ENCODE measurements at places on chromosomes 4 and X.

GRCh38 chr4:85600501-85600900 is 125.6 kb downstream of the ARHGAP24 start:
- DNase-seq = no peak

- no peak for DNase-seq
Measured at GRCh38 chr4:141133999-141134995, 1.0 kb upstream of the RNF150 start.

GRCh38 chr4:89303814-89304388 is 3.7 kb downstream of the GPRIN3 start:
- DNase-seq = no peak

- DNase-seq = no peak
Measured at GRCh38 chr4:1459081-1459721, 53.0 kb upstream of the NKX1-1 start.

DNA sequence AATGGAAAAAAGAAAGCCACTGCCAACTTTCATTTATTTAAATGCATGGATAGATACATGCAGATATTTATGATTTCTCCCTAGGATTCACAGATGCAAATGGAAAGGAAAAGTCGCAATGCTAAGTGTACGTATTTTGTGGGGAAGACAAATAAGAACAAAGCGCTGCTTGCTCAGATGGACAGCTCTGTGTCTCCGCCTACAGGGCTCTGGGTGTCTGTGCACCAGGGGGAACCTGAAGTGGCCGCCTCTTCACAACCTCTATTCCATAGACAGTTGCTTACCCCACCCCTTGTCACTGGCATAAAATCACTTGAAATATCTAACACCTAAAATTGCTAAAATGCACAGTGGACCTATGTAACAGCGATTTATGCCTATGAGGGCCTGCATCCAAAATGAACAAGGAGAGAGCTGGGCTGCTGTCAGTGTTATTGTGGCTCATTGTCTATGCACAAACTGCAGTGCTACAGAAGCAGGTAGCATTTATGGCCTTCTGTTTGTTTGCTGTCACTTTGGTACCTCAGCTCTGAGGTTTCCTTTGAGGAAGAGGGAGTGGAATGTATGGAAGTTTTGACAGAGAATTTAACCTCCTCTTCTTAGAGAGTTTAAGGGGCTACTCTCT is 58.6 kb upstream of the PAGE1 start:
- peak; percentile 12 for DNase-seq

DNA sequence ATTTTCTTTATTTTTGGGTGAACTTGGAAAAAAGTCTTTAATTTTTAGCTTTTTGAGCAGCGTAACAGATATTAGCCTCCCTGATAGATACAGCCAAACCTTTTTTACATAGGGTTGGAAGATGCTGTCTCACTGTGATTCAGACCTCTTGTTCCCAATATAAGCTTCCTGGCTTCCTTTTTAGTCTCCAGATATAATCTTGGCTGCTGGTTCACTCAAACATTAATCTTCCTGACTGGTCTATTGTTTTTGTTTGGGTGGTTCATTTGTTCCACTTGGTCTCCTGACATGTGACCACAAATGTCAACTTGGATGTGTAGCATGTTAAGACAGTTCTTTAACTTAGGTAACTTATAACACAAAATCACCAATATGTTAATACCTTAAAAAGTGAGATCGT is 23.0 kb downstream of the RPA4 start:
- no peak for DNase-seq

DNA sequence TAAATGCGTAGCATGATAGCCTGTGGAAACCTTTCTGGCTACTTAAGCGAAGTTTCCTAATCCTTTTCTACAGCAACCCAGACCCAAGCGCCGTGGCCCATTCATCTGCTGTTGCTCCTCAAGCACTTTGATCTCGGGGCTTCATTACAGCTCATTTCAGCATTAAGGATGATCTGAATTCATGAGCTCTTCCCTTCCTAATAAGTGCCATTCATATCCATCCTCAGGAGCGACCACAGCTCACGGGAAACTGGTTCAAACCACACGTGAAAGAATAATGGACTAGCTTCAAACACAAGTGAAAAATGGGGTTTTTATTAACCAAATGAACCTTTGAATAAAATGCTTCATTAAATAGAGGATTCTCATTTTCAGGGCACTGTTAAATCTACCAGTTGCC is 202.6 kb upstream of the LEF1 start:
- no peak for DNase-seq

DNA sequence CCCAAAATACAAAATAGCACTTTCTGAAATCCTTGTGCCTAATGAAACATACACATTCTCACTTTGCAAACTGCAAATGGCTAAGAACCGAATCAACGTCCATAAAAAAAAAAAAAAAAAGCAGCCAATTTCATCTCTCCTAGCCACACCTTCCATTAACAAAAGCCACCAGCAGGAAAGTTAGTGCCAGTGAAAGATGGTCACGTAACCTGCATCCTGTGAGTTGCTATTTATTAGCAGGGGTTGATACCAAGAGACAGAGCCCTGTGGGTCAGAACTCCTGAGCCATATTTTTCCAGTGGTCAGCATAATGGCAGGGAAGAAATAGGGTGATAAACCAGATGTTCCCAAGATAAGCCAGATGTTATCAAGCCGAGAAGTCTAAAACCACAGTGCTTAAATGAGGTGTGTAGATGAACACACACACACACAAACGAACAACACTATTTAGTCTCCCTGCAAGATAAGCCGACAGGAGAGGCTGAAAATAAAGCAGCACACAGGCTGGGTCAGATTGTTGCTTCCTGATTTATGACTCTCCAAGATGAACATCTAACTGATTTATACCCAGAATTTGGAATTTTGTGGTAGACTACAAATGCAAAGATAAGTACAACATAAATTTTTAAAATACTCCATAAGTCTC is 11.5 kb downstream of the PPARGC1A start:
- DNase-seq = no peak

DNA sequence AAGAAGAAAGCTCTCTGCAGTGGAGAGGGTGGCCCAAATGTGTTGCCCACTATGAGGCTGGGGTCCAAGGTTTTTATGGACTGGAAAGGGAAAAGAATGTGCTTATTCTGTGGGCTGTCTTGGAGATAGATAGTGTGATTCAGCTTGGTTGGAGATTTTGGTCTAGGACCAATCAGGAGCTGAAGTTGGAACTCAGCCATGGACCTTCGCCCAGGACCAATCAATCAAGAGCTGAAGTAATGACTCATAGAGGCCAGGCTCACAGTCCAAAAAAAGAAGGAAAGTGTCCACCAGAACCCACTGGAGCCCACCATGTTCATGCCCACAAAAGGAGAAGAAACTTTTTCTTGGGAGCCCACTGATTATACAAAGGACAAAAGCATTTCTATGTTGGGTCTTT is 369.5 kb downstream of the UBE2NL start:
- DNase-seq = no peak

DNA sequence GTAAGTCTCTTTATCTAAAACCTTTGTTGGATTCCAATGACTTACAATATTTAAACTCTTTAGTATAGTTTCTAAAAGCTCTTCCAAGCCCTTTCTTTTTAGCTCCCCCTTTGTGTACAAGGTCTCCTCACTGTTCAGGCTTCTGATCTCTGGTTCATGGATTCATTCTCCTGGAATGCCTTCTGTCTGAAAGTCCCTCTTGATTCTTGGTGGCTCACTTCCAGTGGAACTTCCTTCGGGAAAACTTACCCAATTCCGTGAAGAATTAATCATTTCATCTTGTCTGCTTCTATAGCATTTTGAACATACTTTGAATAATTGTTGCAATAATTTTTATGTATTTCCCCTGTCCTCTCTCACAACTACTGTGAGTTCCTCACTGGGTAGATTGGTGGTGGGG is 3.6 kb downstream of the ARHGAP24 start:
- DNase-seq = no peak

DNA sequence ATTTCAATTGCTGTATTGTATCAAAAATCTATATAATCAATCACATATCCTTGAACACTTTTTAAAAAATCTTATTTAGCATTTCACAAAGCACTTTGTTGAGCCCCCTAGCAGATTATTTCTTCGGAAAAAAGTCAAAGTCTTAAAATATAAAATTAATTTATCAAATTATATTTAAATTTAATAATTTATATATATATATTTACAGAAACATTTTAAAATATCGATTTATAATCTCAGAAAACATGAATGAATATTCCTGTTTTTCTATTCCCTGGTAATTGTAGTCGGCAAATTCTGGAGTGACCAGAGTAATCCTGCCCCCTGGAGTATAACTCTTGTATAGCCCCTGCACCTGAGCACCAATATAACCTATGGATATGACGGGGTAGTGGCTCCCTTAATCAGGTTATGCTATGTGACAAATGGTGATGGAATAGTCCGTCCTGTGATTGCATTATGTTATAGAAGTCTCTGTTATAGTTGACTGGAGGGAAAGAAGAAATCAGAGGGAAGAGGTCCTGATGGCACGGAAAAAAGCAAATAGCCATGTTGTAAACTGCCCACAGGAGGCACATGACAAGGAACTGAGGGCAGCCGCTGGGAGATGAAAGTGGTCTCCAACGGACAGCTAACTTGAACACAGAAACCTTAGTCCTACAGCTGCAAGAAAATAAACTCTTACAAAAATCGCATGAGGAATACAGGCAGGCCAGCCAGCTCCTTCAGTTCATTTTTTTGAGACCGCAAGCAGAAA is 1092.3 kb downstream of the ARAP2 start:
- no peak for DNase-seq

DNA sequence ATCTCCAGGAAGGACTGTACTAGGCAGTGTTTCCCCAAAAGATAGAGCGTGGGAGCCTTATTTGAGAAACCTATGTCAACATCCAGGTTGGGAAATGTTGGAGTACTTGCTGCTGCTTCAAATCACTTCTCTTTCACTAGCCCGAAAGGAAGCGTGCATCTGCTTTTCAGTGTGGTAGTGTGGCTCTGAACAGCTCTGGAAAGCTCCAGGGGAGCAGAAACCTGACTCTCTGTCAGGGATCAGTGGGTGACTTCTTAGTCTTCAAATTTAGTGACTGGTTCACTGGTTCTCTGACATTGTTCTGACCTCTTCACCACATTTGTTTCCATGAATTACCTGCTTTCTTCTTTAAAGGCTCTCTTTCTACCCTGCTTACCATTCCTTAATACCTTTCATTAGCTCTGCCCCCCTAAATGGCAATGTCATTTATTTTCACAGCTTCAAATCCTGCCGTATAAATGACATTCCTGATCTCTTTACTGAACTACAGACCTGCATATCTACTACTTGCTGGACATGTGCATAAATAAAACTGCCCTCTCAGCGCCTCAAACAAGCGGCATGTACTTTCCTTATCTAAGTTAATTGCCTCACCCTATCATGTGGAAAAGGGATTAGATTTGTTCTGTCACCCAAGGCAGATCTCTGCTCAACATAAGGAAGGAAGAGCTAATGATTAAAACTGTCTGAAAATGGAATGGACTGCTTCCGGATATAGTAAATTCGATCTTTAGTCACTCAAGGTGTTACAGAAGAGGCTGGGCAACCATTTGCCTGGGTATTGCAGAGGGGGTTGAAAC is 37.0 kb downstream of the DLG3 start:
- DNase-seq = no peak

DNA sequence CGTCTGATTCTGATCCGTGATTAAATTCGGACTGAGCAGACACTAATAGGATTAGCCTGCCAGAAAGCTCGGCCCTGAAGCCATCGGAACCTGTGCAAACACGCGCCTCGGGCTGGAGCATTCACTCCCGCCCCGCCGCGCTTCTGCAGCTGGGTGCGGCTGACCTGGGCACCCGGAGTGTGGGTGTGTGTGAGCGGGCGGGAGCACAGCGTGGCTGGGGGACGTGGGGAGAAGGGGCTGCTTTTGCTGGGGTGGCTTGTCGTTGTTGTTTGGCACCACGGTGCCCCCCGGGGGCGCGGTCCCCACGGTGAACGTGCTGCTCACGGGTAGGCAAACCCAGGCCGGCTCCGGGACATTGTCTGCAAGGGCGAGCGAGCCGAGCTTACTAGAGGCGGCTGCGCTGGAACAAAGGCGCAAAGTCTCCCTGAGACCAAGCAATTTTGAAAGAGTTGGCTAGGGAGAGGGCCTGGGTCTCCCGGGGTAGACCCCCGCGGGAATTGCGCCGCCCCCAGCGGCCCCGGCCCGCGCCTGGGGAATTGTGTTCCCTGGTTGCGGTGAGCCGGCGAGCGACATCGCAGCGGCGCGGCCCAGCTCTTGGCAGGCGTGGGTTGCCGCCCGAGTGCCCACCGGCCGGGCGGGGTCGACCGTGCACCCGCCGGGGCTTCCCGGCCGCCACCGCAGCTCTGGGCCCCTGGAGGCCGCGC is 1.4 kb downstream of the MAMLD1 start:
- no peak for DNase-seq

DNA sequence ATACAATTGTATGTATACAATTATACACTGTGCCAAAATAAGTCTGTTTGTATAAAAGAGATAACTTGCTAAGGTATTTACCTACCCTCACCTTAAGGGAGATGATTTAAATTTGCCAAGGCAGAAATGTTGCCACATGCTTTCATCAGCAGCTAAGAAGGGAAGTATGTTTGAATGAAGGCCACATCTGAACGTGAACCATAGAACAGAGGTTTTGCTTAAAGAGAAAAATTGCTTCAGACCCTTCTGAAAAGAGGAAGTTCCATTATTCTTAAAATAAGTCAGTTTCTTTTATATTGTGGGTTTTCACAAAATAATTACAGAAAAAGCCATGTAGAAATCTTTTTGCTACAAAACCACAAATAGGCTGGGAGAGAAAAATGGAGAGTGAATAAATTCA is 621.5 kb upstream of the HTR2C start:
- DNase-seq = no peak

- DNase-seq = no peak
Measured at GRCh38 chr4:184747034-184747830, 13.3 kb upstream of the CENPU start.

GRCh38 chrX:9336456-9336855 is 128.4 kb upstream of the TBL1X start:
- no peak for DNase-seq

- DNase-seq = no peak
Measured at GRCh38 chrX:38052096-38052495, 45.7 kb downstream of the SYTL5 start.
